ENCODE measurements at places on chromosomes 6 and 20.

GRCh38 chr6:139679516-139680179 is 305.2 kb upstream of the CITED2 start:
- no peaks in the 10 kb centered on the region for H3K27me3 ChIP-seq
- no peak for DNase-seq
- no peak overlapping the region for H3K4me3 ChIP-seq
- H3K4me1 ChIP-seq = no peaks in the 10 kb centered on the region

DNA sequence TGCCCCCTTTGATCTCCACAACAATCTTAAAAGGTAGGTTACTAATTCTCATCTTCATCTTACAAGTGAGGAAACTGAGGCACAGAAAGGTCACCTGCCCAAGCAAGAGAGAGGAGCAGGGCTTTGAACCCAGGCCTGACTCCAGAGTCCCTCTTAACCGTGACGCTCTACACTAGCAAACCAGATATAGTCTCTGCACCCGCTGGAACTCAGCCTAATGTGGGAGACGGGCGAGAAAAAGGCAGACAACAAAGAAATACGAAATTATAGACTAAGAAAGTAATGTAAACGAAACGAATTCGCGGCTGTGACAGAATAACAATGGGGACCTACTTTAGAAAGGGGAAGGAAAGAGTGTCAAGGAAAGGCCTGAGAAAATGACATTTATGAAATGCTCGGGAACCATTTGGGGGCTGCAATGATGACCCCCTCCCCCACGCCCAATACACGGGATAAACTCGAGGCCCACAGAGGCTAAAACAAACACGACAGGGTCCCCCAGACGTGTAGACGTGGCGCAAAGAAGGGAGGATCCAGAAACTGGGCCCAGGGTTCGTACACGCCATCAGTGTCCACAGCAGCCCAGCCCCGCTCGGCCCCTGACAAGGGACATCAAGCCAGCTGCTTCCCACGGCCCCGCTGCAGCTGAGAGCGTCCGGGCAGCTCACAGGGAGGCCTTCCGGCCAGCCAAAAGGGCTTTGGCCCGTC is 637 bp downstream of the TRPC4AP start:
- peak overlapping the region; percentile 84 for H3K4me3 ChIP-seq
- H3K27ac ChIP-seq = peak overlapping the region; percentile 87
- H3K36me3 ChIP-seq = peaks cover 23% of the 10 kb centered on the region
- DNase-seq = peak; percentile 17
- H3K27me3 ChIP-seq = no peaks in the 10 kb centered on the region
- peaks cover 54% of the 10 kb centered on the region for H3K4me1 ChIP-seq

DNA sequence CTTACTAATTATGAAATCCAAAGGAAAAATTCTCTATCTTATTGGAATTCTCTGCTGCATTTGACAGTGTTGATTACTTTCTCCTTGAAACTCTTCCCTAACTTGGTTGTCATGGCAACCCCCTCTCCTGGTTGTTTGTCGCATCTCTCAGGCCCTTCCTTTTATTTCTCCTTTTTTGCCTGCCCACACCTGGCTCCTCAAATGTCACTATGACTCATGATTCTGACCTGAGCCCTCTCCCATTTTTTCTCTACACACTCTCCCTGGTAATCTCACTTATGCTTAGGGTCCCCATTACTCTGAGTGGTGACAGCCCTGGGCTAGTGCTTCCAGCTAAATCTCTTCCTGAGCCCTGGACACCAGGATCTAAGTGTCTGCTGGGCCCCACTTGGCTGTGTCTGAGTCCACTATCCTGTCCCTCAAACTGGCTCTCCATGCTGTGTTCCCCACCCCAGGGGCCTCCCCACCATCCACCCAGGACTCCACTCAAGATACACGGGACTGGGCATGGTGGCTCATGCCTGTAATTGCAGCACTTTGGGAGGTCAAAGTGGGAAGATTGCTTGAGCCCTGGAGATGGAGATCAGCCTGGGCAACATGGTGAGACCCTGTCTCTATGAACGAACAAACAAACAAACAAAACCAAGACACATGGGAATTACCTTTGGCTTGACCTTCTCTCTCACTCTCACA is 16.5 kb upstream of the NNAT start:
- H3K27ac ChIP-seq = no peak overlapping the region
- peaks cover 1% of the 10 kb centered on the region for H3K36me3 ChIP-seq
- H3K4me1 ChIP-seq = no peaks in the 10 kb centered on the region
- no peaks in the 10 kb centered on the region for H3K27me3 ChIP-seq
- H3K4me3 ChIP-seq = no peak overlapping the region
- no peak for DNase-seq

GRCh38 chr6:127069659-127070279 is 48.7 kb upstream of the RSPO3 start:
- H3K36me3 ChIP-seq = no peaks in the 10 kb centered on the region
- no peak overlapping the region for H3K4me3 ChIP-seq
- H3K27ac ChIP-seq = no peak overlapping the region
- H3K27me3 ChIP-seq = no peaks in the 10 kb centered on the region

DNA sequence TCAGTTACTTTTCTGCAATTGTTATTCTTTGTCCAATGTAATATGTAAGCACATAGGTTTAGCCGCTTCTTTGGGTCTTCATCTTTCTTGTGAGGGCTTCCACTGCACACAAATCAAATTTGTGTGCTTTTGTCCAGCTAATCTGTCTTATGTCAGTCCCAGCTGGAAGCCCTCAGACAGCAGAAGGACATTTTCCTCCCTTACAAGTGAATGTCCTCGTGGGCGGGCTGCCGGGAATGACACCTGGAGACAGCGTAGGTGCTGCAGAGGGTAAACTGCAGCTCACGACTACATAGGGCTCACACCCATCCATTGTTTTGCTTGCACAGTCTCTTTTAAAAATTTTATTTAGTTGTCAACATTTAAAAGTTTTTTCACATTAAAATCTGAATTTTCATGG is 24.6 kb upstream of the PPP1R14C start:
- no peak overlapping the region for H3K27ac ChIP-seq
- no peak overlapping the region for H3K4me3 ChIP-seq
- no peak for DNase-seq
- H3K4me1 ChIP-seq = peaks cover 6% of the 10 kb centered on the region

DNA sequence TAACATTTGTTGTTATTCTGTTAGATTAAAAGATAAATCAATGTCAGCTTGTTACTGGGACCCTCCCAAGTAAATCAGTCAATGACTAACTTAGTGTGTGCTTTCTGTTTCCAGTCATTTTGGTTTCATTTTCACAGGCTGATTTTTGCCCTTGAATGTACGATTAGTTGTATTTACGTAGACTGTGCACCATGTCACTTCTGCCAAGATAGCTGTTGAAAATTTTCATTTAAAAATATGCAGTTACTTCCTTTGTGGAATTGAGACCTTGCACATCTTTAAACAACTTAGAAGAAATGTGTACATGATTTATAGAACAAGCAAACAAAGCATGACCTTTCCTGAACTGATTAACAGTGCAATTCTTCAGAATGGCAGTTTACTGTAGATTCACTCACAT is 944.8 kb upstream of the CITED2 start:
- DNase-seq = no peak
- H3K4me1 ChIP-seq = peaks cover 3% of the 10 kb centered on the region
- H3K27me3 ChIP-seq = no peaks in the 10 kb centered on the region
- H3K27ac ChIP-seq = no peak overlapping the region
